ENCODE measurements at places on chromosomes 3 and 15.

GRCh38 chr15:91282486-91282885 is 182.4 kb downstream of the SV2B start:
- no peak for DNase-seq

- DNase-seq: no peak
These were observed 616.9 kb downstream of the ZIC1 start for GRCh38 chr3:148026009-148026588.

DNA sequence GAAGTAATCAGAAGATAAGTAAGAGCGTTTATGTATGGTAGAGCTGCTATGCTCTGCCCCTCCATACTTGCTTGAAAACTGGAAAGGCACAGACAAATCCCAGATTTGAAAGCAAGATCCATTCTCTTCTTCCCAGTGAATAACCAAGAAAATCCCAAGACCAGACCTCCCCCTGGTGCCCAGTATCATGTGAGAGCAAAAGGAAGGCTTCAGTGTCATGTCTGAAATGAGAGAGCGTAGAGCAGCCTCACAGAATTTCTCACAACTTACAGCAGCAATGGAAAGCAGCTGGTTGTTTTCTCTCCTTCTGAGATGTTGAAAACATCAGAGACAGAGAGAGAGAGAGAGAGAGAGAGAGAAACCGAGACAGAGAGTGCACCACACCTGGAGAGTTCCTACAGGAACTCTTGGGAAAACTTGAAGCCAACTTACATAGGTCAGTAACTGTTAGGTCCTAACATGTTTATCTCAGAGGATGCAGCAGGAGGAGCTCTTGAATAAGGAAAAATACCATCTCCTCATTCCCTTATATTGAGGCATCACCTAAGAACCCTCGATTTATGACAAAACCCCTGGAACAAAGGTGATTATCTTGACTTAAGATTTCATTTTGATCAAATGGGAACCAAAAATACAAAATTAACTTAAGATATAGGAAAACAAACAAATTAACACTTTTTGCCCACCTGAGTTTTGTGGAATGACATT is 273.3 kb downstream of the NSUN3 start:
- peak; percentile 41 for DNase-seq

DNA sequence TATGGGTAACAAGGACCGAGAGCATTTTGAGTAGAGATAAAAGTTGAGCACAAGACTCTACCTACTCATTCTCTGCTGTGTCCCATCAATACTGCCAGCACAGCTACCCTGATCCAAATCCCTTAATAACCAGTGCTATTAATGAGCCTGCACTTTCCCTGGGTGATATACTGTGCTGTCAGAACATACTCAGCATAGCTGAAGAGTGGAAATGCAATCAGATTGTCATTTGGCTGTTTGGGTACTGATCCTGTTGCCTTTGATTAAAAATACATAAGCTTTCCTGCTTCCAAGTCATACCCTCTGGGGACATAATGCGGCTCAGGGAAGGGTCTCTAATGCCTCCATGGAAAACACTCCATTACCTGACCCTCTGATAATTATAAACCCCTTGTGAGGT is 917.5 kb downstream of the SQOR start:
- no peak for DNase-seq

GRCh38 chr15:58064980-58065444 is 499 bp downstream of the ALDH1A2 start:
- DNase-seq: no peak

DNA sequence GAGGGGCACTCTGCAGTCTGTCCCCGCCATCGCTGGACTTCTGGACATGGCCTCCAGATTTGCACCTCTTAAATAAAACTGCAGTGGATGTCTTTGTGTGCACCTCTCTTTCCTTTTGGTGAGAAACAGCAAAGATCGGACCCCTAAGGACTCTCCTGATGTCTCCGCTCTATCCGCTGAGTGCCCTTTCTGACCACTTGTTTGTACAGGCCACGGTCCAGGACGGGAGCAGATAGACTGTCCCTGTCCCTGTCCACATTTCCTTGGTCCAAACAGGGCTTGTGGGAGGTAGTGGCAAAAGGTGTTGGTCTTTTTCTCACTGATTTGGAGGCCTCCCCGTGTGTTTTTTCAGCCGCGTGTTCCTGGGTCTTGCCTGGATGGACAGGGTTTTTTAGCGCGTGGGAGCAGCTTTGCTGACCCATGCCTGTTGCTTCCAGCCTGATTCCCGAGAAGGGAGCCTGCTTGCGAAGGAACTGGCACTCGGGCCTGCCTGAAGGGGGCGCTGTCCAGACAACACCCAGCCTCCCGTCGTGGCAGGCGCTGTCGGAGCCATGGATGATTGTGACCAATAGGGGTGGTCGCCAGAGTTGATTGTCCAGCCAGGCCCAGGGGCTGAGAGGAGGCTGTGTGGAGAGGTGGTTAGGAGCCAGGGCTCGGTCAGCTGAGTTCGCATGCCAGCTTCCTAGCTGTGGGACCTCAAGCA is 13.2 kb upstream of the STAB1 start:
- DNase-seq: peak; percentile 11

- peak; percentile 38 for DNase-seq
These were observed 65.1 kb downstream of the MRPL46 start for GRCh38 chr15:88401996-88402656.

DNA sequence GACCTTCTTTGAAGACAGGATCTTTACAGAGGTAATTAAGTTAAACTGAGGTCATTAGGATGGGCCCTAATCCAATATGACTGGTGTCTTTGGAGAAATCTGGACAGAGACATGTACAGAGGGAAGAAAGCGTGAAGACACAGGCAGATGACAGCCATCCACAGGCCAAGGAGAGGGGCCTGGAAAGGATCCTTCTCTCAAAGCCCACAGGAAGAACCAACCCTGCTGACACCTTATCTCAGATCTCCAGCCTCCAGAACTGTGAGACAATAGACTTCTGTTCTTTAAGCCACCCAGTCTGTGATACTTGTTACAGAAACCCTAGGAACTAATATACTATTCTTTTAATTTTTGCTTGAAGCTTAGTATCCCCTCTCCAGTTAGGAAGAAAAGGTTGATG is 74.2 kb downstream of the WDR76 start:
- DNase-seq: no peak

Data from LHCN-M2 (cell line).